Left kidney (tissue), 8 donors: ENCODE measurements at places on chromosomes 2 and 18. TPM values are rescaled to one million over a fixed set of nuclear protein-coding genes. Genes with fewer than 3 reads are reported as not detected.

GRCh38 chr2:100630473-100630977 lies 67.7 kb downstream of the PDCL3 start:
- DNase-seq: no peak

DNA sequence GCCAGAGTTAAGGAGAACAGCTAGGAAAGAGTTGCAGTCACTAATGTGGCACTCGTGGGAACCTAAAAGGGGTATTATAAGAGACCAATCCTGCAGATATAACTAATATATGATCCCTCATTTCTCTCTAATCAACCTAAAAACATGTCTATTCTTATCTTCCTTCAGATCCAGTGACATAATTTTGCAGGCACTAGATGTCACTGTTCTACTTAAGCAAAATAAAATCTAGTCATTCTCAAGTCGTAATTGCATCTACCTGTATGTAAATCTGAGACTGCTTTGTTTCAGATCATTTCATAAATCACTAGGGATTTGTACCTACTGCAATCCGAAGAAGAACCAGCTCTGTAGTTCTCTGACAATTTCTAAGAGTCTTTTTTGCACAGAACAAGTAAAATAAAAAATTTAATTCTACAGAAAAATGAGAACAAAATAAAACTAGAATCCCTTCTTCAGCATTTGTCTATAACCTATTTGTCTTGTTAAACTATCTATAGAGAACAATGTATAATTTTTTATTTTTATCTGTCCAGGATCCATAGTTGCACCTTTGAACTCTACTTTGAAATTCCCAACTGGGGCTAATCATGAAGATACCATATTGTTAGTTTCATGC lies 56.5 kb upstream of the ERBB4 start:
- no peak for DNase-seq

ARHGEF4 gene
- 6.6 TPM for polyA plus RNA-seq

GRCh38 chr2:205946226-205946625 lies 139.7 kb downstream of the INO80D start:
- no peak for DNase-seq

MDH1B gene
- polyA plus RNA-seq: 13.6 TPM

- DNase-seq: no peak
Observed at GRCh38 chr2:45834372-45834771, 182.9 kb downstream of the PRKCE start.

DNA sequence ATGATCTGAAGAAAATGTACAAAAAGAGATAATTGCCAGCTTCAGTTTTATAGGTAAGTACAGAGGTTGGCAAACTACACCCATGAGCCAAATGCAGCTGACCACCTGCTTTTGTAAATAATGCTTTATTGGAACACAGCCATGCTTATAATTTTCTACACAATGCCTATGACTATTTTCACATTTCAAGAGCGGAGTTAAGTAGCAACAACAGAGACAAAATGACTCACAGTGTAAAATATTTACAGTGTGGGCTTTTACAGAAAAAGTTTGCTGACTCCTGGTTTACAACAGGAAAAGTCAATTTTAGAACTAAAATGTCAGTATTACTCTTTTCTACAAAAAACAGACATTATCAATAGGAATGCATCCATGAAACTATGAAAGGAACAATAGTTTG lies 26.0 kb downstream of the CWC22 start:
- DNase-seq: no peak

- DNase-seq: peak; percentile 99
Observed at GRCh38 chr2:148020111-148021058, at the start of gene ORC4. Gene ORC4, minus strand, starts transcription at chr2:148020737. Its CDS starts 44,779 bp downstream, at chr2:147975958.

SIX3 gene
- not detected for polyA plus RNA-seq

ICOS gene
- polyA plus RNA-seq: not detected

CDH20 gene
- polyA plus RNA-seq: 3.3 TPM

ACOXL gene
- polyA plus RNA-seq: 1.1 TPM

TEKT4 gene
- polyA plus RNA-seq: 0.20 TPM

- no peak for DNase-seq
Observed at GRCh38 chr2:100632037-100632436, 69.2 kb downstream of the PDCL3 start.

DNA sequence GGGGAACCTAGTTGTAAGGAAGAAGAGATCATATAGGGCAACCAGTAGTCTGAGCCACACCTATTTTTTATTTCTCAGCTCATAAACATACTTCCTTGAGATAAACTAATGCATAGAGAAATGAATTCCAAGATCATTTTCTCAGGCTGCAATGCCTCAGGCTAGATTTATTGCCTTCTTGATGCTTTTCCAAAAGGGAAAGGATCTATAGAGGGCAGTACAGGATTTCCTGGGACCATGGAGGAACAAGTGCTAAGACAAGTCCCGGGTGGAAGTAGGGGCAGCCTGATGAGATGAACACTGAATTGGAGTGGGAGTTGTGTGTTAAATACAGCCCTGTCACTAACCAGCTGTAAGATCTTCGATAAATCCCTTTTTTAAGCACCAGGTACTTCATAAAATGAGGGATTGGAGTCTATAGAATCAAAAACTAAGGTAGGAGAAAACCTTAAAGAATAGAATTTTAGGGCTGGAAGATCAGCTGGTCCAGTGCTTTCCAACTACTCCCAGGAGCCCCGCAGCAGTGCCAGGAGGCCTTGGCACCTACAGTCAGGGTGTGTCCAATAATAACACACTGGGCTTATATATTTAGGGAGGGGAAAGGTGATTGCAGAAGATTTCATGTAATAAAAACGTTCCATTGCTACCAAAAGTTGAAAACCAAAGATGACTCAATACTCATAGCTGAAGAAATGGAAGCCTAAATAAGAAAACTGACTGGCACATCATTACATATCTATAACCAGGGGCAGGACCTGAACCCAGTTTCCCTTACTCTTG lies 58.1 kb downstream of the SERTAD2 start:
- no peak for DNase-seq

- no peak for DNase-seq
Observed at GRCh38 chr2:17867133-17867532, 11.3 kb upstream of the KCNS3 start.

- no peak for DNase-seq
Observed at GRCh38 chr2:70939001-70939838, 3.5 kb downstream of the ATP6V1B1 start.

GRCh38 chr18:56291294-56291693 lies 347.1 kb downstream of the TXNL1 start:
- DNase-seq: no peak

DNA sequence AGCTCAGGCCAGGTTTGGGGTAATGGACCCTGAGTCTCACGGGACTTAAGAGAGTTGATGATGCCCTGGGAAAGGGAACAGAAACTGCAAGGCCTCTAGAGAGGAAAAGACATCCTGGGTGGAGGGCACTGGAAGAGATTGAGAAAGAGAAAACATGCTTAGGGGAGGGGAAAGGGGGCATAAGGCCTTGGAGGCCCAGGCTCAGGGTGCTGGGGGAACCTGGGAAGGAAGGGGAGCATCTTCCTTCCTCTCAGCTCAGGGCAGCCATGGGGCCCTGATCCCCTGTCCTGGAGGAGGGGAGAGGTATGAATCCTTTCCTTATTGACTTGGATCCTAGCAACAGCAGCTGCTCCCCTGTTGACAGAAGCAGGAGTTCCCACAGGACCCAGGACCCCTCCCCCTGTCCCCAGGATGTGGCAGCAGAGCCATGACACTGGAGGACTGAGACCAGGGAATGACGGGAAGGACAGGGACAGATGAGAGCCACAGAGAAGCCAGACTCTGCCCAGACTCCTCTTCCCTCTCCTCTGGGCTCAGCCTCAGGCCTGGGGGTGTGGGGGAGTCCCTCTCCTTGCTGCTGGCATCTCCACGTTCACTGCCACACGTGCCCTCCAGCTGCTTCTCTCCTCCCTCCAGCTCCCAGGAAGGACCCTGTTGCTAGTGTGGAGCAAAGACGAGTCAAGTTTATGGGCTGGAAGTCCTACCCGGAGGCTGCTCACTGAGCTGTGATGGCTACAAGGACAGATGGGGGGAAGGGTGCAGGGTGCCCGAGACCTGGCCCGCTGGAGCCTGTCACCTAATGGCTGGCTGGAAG lies 815 bp downstream of the GPBAR1 start:
- DNase-seq: no peak

CPS1 gene
- polyA plus RNA-seq: 6.1 TPM

DNA sequence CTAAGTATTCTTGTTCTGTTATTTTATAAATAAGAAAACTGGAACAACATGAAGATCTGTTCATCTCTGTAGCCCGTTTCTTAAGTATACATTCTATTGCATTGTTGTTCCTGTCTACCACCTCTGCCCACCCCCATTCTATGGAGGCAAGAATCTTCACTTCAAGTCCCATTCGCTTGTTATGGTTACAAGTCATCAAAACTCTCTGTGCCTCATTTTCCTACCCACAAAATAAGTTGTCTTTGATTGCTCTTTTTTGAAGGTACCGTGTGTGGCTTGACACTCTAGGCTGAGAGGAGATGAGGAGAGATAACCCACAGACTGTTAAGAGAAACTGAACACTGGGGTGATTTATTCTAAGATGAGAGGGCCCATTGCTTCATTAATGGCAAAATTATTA lies 2.9 kb upstream of the EVA1A start:
- no peak for DNase-seq

GRCh38 chr18:63553081-63553480 lies 10.9 kb downstream of the SERPINB12 start:
- DNase-seq: no peak

GRCh38 chr18:35369126-35369525 lies 8.0 kb downstream of the ZNF396 start:
- DNase-seq: no peak

GRCh38 chr2:68770271-68771111 lies 35.9 kb downstream of the ARHGAP25 start:
- no peak for DNase-seq

DNA sequence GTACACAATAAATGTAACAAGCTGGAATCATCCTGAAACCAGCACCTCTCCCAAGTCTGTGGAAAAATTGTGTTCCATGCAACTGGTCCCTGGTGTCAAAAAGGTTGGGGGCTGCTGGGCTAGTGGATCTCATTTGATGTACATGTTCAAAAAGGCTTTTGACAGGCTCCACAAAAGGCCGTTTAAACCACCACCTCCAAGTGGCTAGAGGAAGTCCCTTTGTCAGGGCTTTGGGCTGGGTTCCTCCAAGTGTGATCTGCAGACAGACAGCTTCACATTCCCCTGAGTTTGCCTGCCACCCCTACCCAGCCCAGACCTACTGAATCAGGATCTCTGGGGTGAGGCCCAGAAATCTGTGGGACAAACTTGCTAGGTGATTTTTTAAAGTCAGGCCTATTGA lies 84.7 kb downstream of the TGFA start:
- DNase-seq: no peak

- no peak for DNase-seq
Observed at GRCh38 chr2:107502539-107502938, 324.2 kb upstream of the RGPD4 start.

DNA sequence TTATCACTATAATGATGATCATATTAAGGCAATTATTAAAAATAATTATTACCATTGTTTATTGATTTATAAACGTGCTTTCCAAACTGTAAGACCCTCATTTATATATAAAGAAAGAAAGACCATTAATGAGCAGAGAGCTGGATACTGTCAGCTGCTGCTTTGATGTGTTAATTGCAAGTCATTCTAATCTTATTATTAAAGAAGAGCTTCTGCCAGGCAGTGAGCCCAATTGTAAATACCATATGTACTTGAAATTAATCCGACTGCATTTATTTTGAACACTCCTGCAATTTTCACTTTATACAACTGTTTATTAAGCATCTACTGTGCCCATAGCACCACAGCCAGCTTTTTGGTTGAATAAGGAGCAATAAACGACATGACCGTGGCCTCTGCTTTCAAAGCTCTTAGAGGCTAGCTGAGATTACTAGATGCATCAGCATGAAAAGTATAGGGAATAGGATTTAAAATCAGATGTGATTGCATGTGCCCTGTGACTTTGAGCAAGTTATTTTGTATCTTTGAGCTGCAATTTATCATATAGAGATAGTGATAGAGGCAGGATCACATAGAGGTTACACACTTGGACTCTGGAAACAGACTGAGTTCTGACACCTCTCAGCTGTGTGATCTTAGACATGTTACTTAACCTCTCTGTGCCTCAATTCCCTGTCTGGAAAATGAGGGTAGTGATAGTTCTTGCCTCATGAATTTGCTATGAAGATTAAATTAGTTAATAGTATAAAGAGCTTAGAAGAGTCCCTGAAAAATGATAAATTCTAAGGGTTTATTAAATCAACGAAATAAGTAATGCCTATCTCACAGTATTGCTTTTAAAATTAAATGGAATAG lies 83.4 kb downstream of the MYCN start:
- DNase-seq: no peak

- DNase-seq: no peak
Observed at GRCh38 chr2:64090264-64090663, 54.0 kb downstream of the PELI1 start.

ELP2 gene
- polyA plus RNA-seq: 150 TPM

- DNase-seq: no peak
Observed at GRCh38 chr2:112776113-112776512, 8.2 kb downstream of the IL1A start.

DNA sequence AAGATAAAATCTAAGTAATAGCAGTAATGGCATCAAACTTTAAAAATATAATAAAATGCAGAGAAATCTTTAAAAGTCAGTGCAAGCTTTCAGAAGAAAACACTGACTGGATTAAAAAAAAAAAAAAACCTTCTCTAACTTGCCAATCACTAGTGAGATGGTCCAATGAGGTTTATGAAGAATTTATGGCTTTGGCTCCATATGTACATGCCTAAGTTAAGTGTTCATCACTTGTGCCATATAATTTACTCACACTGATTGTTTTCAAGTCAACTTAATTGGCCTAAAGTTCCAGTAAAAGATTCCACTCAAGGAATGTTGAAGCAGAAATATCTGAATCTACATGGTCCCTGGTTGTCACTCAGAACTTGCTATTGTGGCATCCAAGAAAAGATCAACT lies 40.7 kb upstream of the RAB27B start:
- no peak for DNase-seq

GRCh38 chr2:186437719-186438118 lies 48.3 kb upstream of the ZC3H15 start:
- no peak for DNase-seq

GRCh38 chr2:24613154-24613814 lies 122.2 kb downstream of the NCOA1 start:
- no peak for DNase-seq

GRCh38 chr18:69980509-69980908 lies 32.8 kb upstream of the CD226 start:
- no peak for DNase-seq

GALNT13 gene
- polyA plus RNA-seq: 2.8 TPM

GRCh38 chr2:101516823-101517690 lies 42.1 kb upstream of the RFX8 start:
- DNase-seq: no peak

GCG gene
- not detected for polyA plus RNA-seq
